Mammary epithelial cell (primary cell): ENCODE measurements at places on chromosomes 11 and 22.

DNA sequence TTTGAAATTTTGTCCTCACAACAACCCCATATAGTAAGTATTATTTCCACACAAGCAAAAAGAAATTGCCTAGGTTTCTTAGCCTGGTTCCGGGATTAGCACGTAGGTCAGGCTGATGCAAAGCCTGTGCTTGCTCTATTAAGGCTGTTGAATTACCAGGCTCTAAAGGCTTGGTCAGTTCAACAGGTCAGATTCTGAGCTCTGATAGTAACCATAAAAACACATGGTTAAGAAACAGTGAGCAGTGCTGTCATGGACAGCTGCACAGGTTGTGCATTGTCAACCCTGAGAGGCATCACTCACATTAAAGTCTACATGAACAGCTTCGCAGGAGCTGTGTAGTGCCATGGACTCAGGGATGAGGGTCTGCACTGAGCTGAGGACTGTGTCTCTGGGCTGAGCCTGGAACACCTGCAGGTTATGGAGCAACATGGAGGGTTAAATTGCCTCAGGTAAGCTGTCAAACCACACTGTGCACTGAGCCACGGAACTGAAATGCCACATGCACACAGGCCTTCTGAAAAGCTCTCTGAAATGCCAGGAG, 98.0 kb downstream of the PIWIL4 start:
- no peak for DNase-seq

DNA sequence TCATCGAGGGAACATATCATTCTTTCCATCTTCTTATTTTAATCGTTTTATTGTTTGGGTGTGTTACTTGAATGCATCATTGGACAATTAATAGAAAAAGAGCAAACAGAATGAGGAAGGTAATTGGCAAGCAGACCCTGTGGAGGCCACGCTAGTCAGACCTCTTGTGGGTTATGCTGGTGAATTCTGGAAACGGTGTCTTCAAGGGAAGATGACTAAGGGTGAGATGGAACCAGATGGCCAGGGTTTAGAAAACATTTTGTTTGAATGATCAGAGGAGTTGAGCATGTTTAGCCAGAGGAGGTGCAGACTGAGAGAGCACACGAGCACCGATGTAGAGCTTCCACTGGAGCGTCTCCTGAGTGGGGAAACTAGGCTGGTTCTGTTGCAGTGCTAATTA, 8.5 kb downstream of the ST14 start:
- peak; percentile 72 for DNase-seq

GRCh38 chr11:57368106-57368844, 12.7 kb downstream of the PRG3 start:
- no peak for DNase-seq

GRCh38 chr22:23401111-23401909, 178.8 kb downstream of the IGLL1 start:
- peak; percentile 77 for DNase-seq

DNA sequence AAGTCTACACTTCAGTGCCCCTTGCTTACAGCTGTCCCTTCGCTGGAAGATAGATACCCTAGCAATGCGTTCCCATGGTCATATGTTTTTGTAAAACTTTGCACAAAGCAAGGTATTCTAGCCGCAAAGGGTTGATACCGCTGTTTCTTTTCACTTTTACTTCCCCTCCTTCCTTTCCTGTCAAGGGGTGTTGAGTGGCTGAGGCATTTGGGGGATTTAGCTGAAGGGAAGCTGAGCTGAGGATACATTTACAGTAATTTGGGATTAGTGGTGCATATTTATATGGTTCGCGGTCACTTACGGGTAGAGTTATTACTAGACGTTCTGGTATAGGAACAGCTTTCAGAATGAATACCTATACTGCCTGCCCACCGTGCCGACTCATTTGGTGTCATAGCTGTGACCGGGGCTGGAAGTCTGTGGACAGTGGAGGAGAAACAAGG, 86.9 kb upstream of the WNT11 start:
- no peak for DNase-seq

DNA sequence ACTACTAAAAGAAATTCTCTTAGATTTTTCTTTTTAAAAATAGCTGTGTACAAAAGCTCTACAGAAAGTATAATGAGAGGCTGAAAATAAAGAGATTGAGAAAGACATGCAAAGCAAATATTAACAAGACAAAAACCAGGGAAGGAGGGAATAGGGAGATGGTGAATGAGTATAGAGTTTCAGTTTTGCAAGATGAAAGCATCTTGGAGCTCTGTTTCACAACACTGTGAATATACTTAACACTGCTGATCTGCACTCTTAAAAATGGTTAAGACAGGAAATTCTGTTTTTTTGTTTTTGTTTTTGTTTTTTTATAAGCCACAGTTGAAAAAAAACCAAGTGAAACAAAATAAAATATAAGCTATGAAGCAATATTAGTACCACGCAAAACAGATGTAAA, 5.5 kb downstream of the TMEM218 start:
- DNase-seq = no peak
